ENCODE measurements at places on chromosomes 6 and 20. TPM values are rescaled to one million over a fixed set of nuclear protein-coding genes. Genes with fewer than 3 reads are reported as not detected.

DNA sequence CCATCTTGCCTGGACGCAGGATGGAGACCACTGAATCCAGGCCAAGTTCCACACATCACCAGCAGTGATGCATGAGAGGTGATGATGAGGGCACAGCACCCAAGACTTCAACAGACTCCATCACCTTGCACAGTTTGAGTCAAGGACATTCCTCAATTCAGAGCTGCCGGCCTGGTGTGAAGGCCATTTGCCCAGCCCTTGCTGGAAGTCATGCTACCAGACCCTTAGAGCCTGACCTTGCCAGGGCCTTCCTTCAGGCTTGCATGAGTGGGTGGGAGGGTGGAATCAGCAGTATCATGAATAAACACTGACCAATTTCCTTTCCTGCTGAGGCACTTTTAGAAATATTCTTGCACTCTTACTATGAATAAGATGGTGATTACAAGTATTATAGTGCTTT lies 130.2 kb upstream of the SSTR4 start:
- no peaks in the 10 kb centered on the region for H3K4me1 ChIP-seq
- H3K27me3 ChIP-seq: no peaks in the 10 kb centered on the region
- H3K4me3 ChIP-seq: no peak overlapping the region
- no peak overlapping the region for H3K27ac ChIP-seq
- no peaks in the 10 kb centered on the region for H3K36me3 ChIP-seq

DNA sequence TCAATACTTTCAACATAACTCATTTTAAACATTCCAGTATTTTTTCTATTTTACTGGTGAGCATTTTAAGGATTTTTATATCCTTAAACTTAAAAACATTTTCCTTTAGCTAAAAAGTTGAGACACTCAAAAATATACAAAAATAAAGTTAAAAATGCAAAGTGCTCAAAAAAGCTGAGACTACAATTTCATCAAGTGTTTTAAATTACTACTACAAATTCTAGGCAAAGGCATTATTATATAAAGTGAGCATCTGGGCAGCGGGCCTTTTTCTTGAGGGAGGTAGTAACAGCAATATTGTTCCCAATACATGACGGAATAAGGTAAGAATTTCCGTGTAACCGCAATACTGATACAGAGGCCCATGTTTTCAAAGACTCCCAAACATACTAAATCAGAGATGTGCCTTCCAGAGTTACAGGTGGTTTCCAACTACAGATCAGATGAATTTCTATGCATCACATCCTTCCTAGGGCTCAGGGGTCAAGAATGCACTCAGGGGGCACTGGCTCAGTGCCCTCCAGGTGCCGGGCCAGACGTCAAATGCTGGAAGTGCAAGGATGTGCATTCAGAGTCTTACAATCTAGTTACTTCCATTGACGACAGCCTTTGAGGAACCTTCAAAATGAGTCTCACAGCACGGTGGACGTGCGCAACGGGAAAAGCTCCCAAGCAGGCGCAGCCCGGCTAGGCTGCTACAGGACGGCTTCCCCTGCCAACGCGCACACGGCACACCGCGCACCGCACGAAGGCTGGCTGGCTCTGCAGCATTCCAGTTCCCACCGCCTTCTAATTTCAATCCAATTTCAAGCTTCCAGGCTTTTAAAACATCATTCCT lies 1.7 kb downstream of the PHF10 start:
- peaks cover 22% of the 10 kb centered on the region for H3K4me1 ChIP-seq
- no peaks in the 10 kb centered on the region for H3K27me3 ChIP-seq
- peak overlapping the region; percentile 98 for H3K27ac ChIP-seq
- peak overlapping the region; percentile 79 for H3K4me3 ChIP-seq
- H3K36me3 ChIP-seq: peaks cover 2% of the 10 kb centered on the region
- DNase-seq: peak; percentile 43

The ANKEF1 gene
- 0.58 TPM for total RNA-seq

DNA sequence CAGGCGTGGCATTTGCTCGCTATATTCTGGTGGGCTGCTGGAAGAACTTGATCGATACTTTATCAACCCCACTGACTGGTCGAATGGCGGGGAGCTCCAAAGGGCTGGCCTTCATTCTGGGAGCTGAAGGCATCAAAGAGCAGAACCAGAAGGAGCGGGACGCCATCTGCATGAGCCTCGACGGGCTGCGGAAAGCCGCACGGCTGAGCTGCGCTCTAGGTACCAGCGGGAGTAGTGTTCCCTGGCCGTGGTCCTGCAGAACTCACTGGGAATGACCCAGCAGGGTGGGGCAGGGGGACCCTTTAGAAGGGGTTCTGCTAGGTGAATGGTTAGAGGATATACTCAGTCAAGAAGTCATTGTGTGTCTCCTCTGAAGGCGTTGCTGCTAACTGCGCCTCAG lies 68.4 kb upstream of the PBOV1 start:
- H3K27ac ChIP-seq: no peak overlapping the region
- H3K27me3 ChIP-seq: no peaks in the 10 kb centered on the region
- no peak overlapping the region for H3K4me3 ChIP-seq
- H3K36me3 ChIP-seq: peaks cover 27% of the 10 kb centered on the region
- DNase-seq: no peak

- no peaks in the 10 kb centered on the region for H3K27me3 ChIP-seq
- no peak for DNase-seq
- H3K4me1 ChIP-seq: no peaks in the 10 kb centered on the region
- H3K4me3 ChIP-seq: no peak overlapping the region
Observed at GRCh38 chr6:96153775-96154174, 138.0 kb downstream of the FUT9 start.

The ADGRF5 gene
- 4.9 TPM for total RNA-seq

The ZNF292 gene
- 38.3 TPM for total RNA-seq

The PLCB4 gene
- 24.9 TPM for total RNA-seq

- H3K36me3 ChIP-seq: no peaks in the 10 kb centered on the region
- no peak for DNase-seq
- H3K27ac ChIP-seq: no peak overlapping the region
Observed at GRCh38 chr6:31293343-31293742, 21.5 kb upstream of the HLA-C start.

DNA sequence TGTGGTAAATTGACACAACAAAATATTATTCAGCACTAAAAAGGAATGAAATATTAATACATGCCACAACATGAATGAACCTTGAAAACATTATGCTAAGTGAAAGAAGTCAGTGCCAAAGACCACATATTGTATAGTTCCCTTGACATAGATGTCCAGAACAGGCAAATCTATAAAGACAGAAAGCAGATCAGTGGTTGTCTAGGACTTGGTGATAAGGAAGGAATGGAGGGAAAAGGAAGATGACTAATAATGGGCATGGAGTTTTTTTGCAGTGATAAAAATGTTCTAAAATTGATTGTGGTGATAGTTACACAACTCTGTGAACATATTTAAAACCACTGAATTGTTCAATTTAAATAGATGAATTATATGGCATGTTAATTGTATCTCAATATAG lies 32.5 kb downstream of the TBX18 start:
- no peaks in the 10 kb centered on the region for H3K36me3 ChIP-seq
- H3K4me1 ChIP-seq: no peaks in the 10 kb centered on the region
- H3K27me3 ChIP-seq: no peaks in the 10 kb centered on the region
- no peak overlapping the region for H3K27ac ChIP-seq

GRCh38 chr6:35093783-35094182 lies 47.4 kb downstream of the TCP11 start:
- H3K4me1 ChIP-seq: peaks cover 10% of the 10 kb centered on the region
- DNase-seq: no peak
- H3K36me3 ChIP-seq: peaks cover 21% of the 10 kb centered on the region
- peak overlapping the region; percentile 80 for H3K27ac ChIP-seq
- H3K4me3 ChIP-seq: no peak overlapping the region
- no peaks in the 10 kb centered on the region for H3K27me3 ChIP-seq

Data from stomach (tissue), 19 donors.